Stimulated activated CD4-positive, alpha-beta T cell treated with anti-CD3 and anti-CD28 coated beads, Interleukin-12 subunit alpha, Interleukin-12 subunit beta, amount 100 ng/mL, for 24 hours (primary cell): ENCODE measurements at places on chromosomes 1 and 21.

- DNase-seq, result no peak
These were observed 85.0 kb upstream of the KCNJ15 start for GRCh38 chr21:38171723-38172344.

GRCh38 chr1:203197625-203198024 is 11.1 kb upstream of the CHI3L1 start:
- no peak for DNase-seq

- no peak for DNase-seq
These were observed 30.6 kb downstream of the ZC3H11B start for GRCh38 chr1:219582296-219582695.

GRCh38 chr1:115694805-115695204 is 53.0 kb downstream of the VANGL1 start:
- DNase-seq, result no peak

- no peak for DNase-seq
These were observed 7.3 kb downstream of the C1orf167 start for GRCh38 chr1:11769274-11769673.

DNA sequence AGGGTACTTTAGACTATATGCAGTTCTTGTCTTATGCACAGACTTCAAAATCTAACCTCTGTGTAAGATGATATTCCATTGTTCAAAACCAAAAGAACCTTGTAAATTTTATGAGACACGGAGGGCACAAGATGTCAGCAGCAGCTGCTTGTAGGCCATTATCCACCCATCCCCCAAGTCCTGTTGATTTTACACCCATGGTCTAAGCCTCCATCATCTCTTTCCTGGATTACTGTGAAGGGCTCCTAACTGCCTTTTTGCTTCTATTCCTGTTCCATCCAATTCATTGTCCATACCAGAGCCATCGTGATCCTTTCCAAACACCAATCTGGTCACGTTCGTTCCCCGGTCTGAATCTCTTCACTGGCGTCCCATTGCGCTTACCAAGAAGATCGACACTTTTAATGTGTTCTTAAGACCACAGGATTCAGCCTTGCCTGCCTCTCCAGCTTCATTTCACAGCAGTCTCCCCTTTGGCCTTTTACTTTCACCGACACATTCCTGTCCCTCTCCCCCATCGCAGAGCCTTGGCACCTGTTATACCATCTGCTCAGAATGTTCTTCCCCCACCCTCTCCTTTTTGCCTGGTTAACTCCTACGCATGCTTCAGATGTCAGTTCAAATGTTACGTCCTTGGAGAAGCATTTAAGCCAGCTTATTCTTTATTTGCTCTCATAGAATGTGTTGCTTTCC is 107.3 kb upstream of the POU3F1 start:
- DNase-seq, result no peak

GRCh38 chr21:36692835-36693488 is 6.0 kb upstream of the SIM2 start:
- DNase-seq, result no peak

DNA sequence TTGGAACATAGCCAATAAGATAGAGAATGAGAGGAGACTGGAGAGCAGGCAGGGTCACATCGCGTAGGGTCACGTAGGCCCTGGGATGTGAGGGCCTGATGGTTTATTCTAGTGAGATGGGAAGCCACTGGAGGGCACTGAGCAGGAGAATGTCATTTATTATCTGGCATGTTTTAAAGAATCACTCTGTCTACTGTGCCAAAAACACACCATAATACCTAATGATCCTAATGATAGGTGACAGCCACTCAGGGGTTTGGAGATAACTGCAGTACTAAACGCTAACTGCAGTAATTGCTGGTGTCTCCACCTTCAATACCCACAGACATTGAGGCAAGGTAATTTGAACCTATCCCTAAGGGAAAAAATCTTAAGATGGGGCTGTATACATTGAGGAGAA is 185.4 kb downstream of the TTLL7 start:
- DNase-seq, result no peak

DNA sequence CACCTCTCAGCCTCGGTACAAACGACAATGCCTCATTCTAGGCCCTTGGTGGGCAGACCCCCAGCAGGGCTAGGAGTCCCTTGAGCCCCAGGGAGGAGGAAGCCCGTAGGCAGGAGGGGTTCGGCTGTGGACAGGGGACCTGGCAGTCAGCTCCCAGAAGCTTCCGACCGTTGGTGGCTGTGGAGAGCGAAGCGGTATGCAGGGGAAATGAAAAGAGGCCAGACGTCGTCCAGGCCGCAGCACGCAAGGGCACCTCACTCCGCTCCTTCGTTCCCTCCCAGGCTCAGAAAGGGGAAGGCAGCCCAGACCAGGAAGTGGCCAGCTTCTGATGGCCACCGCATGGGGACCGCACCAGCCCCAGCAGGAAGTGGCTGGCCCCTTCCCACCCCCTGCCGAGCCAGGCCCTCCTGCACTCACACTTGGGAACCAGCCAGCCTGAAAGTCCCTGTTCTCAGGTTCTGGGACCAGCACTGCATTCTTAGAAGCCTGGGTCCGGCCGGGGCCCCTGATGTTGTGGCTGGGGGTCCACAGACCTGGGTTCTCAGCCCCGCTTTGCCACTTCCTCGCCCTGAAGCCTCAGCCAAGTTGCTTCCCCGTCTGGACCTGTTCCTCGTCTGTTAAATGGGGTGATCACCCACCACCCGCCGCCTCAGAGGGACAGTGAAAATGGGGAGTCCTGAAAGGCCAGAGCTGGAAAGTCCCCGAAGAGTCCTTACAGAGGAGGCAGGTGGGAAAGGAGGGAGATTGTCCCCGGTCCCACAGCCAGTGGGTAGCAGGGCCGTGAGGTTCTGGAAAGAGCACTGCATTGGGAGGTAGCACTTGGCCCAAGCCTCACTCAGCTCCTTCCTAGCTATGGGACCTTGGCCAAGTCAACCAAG is 104.0 kb upstream of the RUNX3 start:
- DNase-seq, result no peak

GRCh38 chr21:35020902-35021301 is 28.2 kb downstream of the RUNX1 start:
- no peak for DNase-seq

DNA sequence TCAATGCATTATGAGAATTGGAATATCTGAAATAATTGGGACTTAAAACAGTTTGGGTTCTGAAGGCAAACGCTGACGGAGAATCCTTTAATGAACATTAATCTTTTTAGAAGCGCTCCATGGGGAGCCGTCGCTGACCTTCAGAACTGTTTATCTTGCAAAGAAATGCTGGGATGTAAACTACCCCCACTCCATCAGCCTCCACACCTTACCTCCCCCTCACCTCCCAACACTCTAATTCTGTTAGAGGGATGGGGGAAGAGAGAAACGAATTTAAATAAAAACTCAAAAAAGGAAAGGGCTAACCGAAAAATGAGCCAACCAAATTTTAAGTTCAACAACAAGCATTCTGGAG is 44.1 kb upstream of the DNAJC6 start:
- no peak for DNase-seq

DNA sequence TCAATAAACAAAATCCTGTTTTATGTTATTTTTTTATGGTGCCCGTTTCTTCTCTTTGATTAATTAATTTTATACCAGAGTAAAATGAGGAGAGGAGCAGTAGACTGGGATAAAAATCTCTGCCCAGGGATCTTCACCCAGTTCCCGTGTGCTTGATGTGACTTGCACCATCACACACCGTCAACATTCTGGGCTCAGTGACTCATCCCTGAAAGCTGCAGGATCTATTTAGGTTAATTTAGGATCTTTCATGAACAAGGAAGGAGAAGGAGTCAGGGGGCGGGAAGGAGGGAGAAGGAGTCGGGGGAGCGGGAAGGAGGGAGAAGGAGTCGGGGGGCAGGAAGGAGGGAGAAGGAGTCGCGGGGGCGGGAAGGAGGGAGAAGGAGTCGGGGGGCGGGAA is 182.4 kb downstream of the SMYD3 start:
- no peak for DNase-seq

DNA sequence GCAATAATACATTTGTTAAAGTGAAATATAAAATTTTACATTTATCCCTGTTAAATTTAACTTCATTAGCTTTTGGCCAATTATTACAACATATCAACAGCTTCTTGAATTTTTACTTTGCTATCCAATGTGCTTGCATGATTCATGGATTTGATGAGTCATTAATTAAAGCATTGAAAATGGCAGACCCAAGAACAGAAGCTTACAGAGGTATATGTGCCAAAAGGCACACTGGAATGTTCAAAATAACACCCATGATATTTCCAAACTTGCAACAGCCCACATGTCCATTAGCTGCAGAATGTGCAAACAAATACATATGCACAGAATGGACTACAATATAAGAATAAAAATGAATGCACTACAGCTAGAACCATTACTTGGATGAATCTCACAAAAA is 76.4 kb upstream of the MAN1A2 start:
- no peak for DNase-seq

GRCh38 chr1:232518349-232518748 is 111.6 kb downstream of the SIPA1L2 start:
- no peak for DNase-seq

GRCh38 chr21:34952701-34953100 is 96.4 kb downstream of the RUNX1 start:
- DNase-seq, result no peak

- no peak for DNase-seq
These were observed 322.8 kb downstream of the TTLL7 start for GRCh38 chr1:83676106-83676505.

DNA sequence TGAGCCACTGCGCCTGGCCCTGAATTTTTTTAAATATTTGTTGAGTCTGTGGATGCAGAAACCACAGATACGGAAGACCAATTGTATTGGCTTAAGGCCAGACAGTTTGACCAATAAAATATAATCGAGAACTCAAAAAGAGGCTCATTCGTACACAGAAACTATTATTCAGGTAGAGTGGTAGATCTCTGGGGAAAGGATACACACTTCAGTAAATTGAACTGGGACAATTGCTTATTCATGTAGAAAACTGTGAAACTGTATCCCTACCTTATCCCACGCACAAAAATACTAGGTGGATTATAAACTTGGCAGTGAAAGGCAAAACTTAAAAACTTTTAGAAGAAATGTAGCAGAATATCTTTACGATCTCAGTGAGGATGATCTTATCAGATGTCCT is 25.0 kb upstream of the SHE start:
- DNase-seq, result no peak

DNA sequence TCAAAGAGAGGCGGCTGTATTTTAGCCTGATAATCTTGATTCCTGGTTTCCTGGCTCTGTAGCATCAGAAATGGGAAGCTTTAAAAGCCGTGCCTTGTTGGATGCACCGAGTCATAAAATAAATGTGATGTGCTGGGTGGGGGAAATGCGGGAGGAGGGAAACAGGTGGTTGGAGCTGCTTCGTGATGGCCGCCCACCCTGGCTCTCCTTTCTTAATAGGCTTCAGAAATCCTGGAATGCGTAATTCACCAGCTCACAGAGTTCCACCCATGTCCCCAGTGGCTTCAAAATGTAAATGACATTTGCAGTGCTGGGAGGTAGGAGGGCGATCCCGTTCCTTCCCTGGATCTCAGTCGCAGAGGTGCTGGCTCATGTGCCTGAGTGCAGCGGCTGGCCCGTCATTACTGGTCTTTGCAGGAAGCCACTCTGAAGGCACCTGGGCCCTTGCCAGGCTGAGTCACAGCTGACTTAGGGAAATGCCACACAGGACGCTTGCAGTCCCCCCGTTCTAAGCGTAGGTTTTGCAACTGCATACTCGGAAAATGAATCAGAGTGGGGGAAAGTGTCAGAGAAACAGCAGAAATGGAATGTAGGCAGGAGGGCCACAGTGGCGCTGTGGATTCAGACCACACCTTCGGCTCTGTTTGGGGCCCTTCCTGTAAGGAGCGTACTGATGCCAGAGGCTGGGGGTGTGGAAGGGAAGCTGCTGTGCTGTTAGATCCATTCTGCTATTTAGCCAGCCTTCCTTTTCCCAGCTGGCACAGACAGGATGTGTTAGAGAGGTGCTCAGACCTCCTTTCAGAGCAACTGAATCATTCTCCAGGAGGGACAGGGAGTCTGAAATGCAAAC is 37.6 kb downstream of the GALNT2 start:
- DNase-seq, result peak; percentile 75

DNA sequence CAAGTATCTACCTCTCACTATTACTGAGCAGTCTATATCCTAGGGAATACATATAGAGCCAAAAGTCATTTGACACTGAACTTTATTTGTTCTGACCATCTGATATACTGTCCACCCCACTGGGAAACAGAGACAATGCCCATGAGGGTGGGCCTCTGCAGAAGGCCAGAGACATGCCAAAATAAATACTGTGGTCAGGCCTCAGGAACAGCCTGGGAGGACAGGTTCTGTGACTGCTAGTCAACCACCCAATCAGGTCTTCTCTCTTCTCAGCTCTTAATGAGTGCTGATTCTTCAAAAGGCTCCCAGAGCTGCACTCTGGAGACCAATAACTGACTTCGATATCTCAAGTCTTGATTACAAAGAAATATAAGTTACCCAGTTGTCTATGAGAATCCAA is 5.5 kb upstream of the ANKRD35 start:
- DNase-seq, result no peak

- no peak for DNase-seq
These were observed 78.6 kb upstream of the UBE2U start for GRCh38 chr1:64124704-64125440.

- DNase-seq, result no peak
These were observed at the start of gene TINAGL1 for GRCh38 chr1:31576201-31576669. TINAGL1 (plus strand) TSS chr1:31576515; CDS start chr1:31577149, 634 bp downstream.

- no peak for DNase-seq
These were observed 16.3 kb downstream of the RPS6KC1 start for GRCh38 chr1:213067352-213067751.

- DNase-seq, result no peak
These were observed 64.1 kb downstream of the TMCO4 start for GRCh38 chr1:19735440-19736127.

- no peak for DNase-seq
These were observed 1.2 kb upstream of the CDA start for GRCh38 chr1:20587661-20588053.

- no peak for DNase-seq
These were observed 14.0 kb downstream of the ETS2 start for GRCh38 chr21:38819719-38820159.

DNA sequence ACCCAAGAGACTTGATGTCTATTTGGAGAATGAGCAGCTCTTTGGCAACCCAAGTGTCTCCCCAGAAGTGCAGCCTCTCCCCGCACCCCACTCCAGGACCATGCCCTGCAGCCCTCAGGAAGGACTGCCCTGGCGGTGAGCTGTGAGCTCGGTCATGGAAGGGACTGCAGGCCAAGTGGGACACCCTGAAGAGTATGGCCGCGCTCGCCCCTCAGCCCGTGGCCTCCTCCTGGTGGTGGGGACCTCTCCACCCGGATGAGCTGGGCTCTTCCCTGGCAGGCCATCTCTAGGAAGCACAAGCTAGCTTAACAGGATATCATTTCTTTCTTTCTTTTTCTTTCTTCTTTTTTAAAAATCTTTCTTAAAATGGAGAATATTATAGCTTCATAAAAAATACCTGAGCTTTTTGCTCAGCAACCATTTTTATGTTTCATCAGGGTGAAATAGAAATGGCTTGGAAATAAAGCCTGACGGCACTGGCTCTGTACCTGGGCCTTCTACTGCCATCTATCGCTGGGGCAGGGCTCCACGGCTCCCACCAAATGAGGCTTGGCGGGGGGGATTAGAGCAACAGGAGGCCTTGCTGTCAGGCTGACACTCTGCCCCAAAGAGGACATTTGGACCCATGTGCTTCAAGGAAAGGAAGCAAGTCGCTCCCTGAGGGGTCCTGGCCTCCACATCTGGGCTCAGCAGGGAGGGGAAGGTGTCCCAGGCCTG is 296.2 kb upstream of the VAMP3 start:
- no peak for DNase-seq

- DNase-seq, result no peak
These were observed 29.2 kb downstream of the HSPA13 start for GRCh38 chr21:14353726-14354125.
